Astrocyte (in vitro differentiated cells and primary cell): ENCODE measurements at places on chromosomes 7 and 10.
A peak's percentile ranks its signal among the peaks of the same experiment; 100 is the strongest.

GRCh38 chr10:47045331-47045861 is 134.2 kb downstream of the PTPN20 start:
- no peak overlapping the region for H3K4me3 ChIP-seq
- no peaks in the 10 kb centered on the region for H3K36me3 ChIP-seq
- no peak overlapping the region for H3K27ac ChIP-seq

DNA sequence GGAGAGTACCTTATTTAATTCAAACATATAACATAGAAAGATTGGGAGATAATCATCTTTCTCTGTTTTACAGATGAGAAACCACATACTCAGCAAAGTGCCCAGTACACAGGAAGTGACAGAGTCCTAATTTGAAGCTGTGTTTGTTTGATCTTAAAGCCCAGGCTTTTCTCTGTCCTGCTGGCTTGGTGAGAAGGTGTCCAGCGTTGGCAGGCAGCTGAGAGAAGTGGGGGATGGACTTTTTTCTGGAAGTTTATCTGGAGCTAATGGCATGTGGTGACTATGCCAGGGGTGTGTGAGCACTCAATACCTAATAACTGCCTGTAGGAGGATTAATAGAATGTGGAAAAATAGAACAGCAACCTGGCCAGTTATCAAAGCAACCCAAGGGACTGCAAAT is 60.8 kb downstream of the NPSR1 start:
- H3K36me3 ChIP-seq = no peaks in the 10 kb centered on the region
- no peaks in the 10 kb centered on the region for H3K4me1 ChIP-seq
- no peak for DNase-seq
- no peak overlapping the region for H3K4me3 ChIP-seq

- no peaks in the 10 kb centered on the region for H3K36me3 ChIP-seq
- H3K27ac ChIP-seq = peak overlapping the region; percentile 9
- H3K27me3 ChIP-seq = no peaks in the 10 kb centered on the region
- H3K4me3 ChIP-seq = no peak overlapping the region
These were observed 41.7 kb downstream of the AKR1E2 start for GRCh38 chr10:4867520-4868356.

DNA sequence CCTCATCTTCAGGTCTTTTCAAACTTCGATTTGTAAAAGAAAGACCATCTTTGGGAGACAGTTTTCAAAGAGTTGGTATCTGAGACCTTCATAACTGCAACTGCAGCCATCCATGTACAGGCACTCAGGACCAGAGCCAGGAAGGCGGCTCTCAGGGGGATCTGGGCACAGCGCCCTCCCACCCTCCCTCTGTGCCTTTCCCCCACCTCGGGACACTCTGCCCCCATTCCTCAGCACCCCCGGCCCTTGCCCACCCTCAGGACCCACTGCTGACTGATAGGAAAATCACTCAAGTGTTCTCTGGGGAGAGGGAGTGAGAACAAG is 143.6 kb downstream of the CUBN start:
- no peaks in the 10 kb centered on the region for H3K36me3 ChIP-seq
- H3K4me1 ChIP-seq = peaks cover 27% of the 10 kb centered on the region
- no peak overlapping the region for H3K4me3 ChIP-seq
- no peaks in the 10 kb centered on the region for H3K27me3 ChIP-seq

- H3K36me3 ChIP-seq = no peaks in the 10 kb centered on the region
- H3K27me3 ChIP-seq = no peaks in the 10 kb centered on the region
- H3K4me3 ChIP-seq = peak overlapping the region; percentile 91
- peaks cover 10% of the 10 kb centered on the region for H3K4me1 ChIP-seq
- H3K27ac ChIP-seq = peak overlapping the region; percentile 95
These were observed 479 bp downstream of the PNPLA8 start for GRCh38 chr7:108525327-108525984.

DNA sequence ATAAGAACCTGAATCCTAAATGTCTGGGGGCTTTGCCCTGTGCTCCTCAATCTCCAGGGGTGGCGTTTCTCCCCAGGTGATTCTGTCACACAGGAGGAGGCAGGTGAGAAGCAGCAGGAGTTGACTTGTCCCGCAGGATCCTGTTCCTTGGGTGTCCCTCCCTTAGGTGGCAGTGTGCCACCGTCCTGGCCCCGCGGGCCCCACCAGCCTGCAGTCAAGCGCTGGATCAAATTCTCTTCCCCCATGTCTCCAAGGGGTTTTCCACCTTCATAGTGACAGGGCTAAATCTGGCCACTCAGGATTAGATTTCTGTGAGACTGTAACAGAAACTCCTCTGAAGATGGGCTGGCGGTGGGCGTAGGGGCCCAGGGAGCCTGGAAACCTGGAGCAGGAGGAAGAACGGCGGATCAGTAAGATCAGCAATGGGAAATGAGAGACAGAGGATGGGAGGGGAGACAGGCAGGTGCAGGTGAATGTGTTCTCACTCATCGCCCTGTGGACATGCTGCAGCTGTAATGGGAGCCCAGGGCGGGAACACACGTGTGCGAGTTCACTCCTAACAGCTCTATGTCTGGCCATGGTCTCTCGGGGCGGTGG is 329.2 kb upstream of the COBL start:
- no peak overlapping the region for H3K27ac ChIP-seq
- no peaks in the 10 kb centered on the region for H3K36me3 ChIP-seq
- DNase-seq = no peak
- no peak overlapping the region for H3K4me3 ChIP-seq
- H3K4me1 ChIP-seq = peaks cover 19% of the 10 kb centered on the region
- no peaks in the 10 kb centered on the region for H3K27me3 ChIP-seq

DNA sequence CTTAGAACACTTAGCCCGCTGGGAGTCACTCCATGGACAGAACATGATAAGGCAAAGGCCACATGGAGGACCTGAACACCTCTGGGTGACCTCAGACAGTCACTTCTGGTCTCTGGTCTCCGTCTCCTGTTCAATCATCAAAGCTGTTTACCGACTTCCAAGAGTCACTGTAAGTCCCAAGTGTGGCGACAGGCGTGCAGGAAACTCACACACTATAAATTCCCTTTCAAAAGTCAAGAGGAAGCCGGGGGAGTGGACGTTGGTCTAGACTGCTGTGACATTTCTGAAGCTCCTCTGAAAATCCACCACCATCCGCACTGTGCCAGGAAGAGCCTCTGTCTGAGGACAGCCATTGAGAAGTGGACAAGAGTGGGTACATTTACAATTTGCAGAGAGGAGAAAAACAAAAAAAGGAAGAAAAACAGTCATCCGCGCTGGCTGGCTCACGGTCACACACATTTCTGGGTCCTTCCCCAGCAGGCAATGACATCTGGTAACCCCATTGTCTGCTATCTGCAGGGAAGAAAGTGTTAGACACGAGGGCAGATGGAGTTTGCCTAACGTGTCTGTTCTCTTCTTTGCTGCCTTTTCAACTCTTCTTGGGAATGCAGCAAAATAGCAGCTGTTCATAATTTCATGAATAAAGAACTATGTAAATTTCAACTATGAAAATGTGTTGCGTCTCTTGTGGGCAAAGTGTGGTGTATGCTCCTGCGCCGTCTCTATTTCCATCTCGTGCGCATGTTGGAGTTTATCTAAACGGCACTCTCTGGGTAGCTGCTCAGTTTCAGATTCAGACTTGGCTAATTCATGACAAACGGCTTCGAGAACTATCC is 32.9 kb upstream of the CUX1 start:
- H3K4me1 ChIP-seq = no peaks in the 10 kb centered on the region
- peaks cover 17% of the 10 kb centered on the region for H3K27me3 ChIP-seq
- DNase-seq = no peak
- no peak overlapping the region for H3K27ac ChIP-seq

GRCh38 chr7:111705807-111706206 is 143.5 kb upstream of the IMMP2L start:
- no peaks in the 10 kb centered on the region for H3K4me1 ChIP-seq
- no peaks in the 10 kb centered on the region for H3K36me3 ChIP-seq
- no peak for DNase-seq
- no peaks in the 10 kb centered on the region for H3K27me3 ChIP-seq
- H3K27ac ChIP-seq = no peak overlapping the region

- H3K4me1 ChIP-seq = peaks cover 30% of the 10 kb centered on the region
- no peak overlapping the region for H3K4me3 ChIP-seq
- no peaks in the 10 kb centered on the region for H3K36me3 ChIP-seq
- no peak for DNase-seq
These were observed 51.3 kb downstream of the HIPK2 start for GRCh38 chr7:139726485-139726869.

- no peak overlapping the region for H3K27ac ChIP-seq
- H3K4me1 ChIP-seq = no peaks in the 10 kb centered on the region
- no peaks in the 10 kb centered on the region for H3K27me3 ChIP-seq
- H3K4me3 ChIP-seq = no peak overlapping the region
- no peaks in the 10 kb centered on the region for H3K36me3 ChIP-seq
These were observed 72.3 kb upstream of the CACUL1 start for GRCh38 chr10:118827053-118827452.

GRCh38 chr7:150363370-150363769 is 5.3 kb upstream of the REPIN1 start:
- peaks cover 5% of the 10 kb centered on the region for H3K4me1 ChIP-seq
- H3K27ac ChIP-seq = no peak overlapping the region
- no peaks in the 10 kb centered on the region for H3K27me3 ChIP-seq

GRCh38 chr7:16991551-16991950 is 109.8 kb upstream of the AGR3 start:
- H3K27me3 ChIP-seq = no peaks in the 10 kb centered on the region
- no peak overlapping the region for H3K27ac ChIP-seq
- H3K4me1 ChIP-seq = no peaks in the 10 kb centered on the region
- H3K36me3 ChIP-seq = no peaks in the 10 kb centered on the region
- H3K4me3 ChIP-seq = no peak overlapping the region
- no peak for DNase-seq

- no peak overlapping the region for H3K4me3 ChIP-seq
- H3K36me3 ChIP-seq = no peaks in the 10 kb centered on the region
- H3K4me1 ChIP-seq = peaks cover 10% of the 10 kb centered on the region
- peak; percentile 35 for DNase-seq
These were observed 1.6 kb upstream of the PPA1 start for GRCh38 chr10:70234668-70235447.

GRCh38 chr7:92612501-92612900 is 22.3 kb upstream of the FAM133B start:
- peak; percentile 51 for DNase-seq
- H3K36me3 ChIP-seq = peaks cover 44% of the 10 kb centered on the region
- H3K4me3 ChIP-seq = no peak overlapping the region

DNA sequence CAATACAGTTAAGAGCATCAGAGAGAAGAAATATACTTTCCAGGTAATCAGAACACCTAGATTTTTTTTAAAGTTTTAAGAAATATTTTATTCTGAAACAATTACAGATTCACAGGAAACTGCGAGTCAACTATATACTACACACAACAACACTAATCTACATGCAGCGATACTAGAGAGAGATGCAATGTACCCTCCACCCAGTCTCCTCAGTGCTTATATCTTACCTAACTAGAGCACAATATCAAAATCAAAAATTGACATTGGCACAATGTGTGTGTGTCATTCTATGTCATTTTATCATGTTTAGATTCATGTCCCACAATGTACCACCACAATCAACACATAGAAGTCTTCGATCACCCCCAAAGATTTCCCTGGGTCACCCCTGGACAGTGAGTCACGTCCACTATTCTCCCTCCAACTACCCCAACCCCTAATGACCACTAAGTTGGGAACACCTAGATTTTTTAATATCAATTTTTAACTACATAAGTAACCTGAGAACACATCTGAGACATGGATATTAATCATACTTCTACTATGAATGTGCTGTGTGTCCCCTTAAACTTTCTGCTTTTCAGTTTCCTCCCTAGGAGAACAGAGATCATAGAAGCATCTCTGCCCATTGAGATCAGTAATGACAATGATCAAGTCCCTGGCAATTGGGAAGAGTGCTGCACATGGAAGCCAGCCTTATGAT is 86.5 kb downstream of the GSAP start:
- no peak overlapping the region for H3K27ac ChIP-seq
- peaks cover 36% of the 10 kb centered on the region for H3K4me1 ChIP-seq
- no peak overlapping the region for H3K4me3 ChIP-seq
- no peak for DNase-seq
- no peaks in the 10 kb centered on the region for H3K36me3 ChIP-seq

DNA sequence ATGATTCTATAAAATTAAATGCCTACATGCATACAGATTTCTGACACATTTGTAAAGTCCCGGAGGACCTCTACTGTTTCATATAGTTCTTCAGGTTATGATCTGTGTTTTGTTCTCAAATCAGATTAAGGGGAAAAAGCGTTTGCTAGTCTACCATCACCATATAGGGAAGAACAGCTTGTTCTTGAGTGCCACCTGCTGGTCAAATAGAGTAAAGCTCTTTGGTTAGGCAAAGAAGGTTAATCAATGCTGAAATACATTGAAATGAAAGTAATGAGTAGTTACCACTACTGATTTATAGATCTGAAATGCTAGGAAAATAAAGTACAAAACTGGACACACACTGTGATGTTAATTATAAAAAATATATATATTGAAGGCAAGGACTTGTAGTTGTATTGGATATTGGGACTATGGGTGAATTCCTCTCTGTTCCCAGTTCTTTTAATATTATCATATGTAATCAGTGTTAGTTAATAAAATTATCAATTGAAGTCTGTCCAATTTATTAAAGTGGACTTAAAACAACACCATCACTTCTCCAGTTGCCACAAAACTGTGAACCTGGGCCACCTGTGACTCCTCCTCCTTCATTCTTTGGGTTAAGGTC is 72.6 kb upstream of the PDLIM1 start:
- H3K4me3 ChIP-seq = no peak overlapping the region
- H3K27me3 ChIP-seq = no peaks in the 10 kb centered on the region
- peak; percentile 36 for DNase-seq
- H3K27ac ChIP-seq = no peak overlapping the region

DNA sequence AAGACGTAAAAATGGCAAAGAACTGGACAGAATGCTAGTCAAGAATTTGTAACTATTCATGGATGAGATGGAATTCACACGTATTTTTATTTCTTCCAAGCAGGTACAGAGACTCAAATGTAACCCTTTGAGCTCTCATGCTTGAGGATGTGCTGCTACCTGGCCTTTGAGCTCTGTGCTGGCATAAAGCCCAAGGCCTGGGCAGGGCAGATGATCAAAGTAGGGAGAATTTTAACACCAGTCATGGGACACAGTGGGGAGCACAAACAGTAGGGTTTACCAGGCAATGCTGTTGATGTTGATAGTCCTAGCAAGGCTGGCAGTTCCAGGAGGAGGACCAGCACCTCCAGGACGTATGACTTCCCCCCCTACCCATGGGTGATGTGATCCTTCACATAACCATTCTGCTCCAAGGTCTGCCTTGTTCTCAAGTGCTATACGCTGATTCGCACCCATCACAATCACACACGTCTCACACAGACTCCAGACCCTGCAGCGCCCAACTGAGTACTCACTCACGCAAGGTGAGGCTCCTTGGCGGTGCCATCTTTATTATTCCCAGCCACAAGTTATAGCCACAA is 48.6 kb upstream of the DLG5 start:
- peaks cover 12% of the 10 kb centered on the region for H3K4me1 ChIP-seq
- H3K27me3 ChIP-seq = no peaks in the 10 kb centered on the region
- H3K36me3 ChIP-seq = peaks cover 37% of the 10 kb centered on the region
- H3K4me3 ChIP-seq = no peak overlapping the region

DNA sequence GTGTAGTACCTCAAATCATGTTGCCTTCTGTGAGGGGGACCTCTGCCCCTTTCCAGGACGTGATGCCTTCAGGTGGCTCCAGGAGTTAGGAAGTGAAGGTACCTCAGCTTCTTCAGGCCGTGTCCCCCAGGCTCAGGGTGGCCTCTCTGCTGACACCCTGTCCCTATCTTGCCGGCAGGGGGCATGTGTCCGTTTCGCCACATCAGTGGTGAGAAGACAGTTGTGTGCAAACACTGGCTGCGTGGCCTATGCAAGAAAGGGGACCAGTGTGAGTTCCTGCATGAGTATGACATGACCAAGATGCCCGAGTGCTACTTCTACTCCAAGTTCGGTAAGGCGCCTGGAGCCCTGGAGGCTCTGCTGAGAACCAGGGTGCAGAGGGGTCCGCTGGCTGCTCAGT is 9.2 kb downstream of the CPSF4 start:
- H3K27me3 ChIP-seq = no peaks in the 10 kb centered on the region
- no peak overlapping the region for H3K4me3 ChIP-seq

- H3K4me3 ChIP-seq = peak within 1 kb of the TSS; percentile 82
- H3K4me1 ChIP-seq = peaks cover 13% of the 10 kb centered on the region
- H3K36me3 ChIP-seq = no peaks in the 10 kb centered on the region
- H3K27ac ChIP-seq = peak within 1 kb of the TSS; percentile 67
- peak; percentile 55 for DNase-seq
These were observed at the start of gene NMT2 for GRCh38 chr10:15168291-15168785. TSS of gene NMT2 (minus strand) at chr10:15168693. CDS start at chr10:15168612, 81 bp downstream.
